ENCODE measurements at places on chromosomes 11 and 22. TPM values are rescaled to one million over a fixed set of nuclear protein-coding genes. Genes with fewer than 3 reads are reported as not detected.

DNA sequence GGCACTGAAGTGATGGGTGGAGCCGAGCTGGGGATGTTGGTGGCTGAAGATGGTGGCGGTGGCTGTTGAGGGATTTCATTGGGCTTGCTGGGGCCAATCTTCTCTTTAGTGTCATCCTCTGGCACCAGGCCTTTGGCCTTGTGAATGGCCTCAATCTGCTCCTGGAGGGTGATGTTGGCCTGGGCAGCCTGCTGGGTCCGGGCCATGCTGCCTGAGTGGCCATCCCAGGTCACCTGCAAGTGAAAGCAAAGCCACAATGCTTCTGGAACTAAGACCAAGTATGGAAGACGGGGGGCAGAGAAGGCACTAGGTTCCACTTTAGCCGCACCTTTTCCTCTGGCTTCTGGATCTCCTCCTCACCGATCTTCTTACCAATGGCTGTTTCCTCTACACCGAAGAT is 12.1 kb upstream of the TBC1D10A start:
- H3K27me3 ChIP-seq: no peaks in the 10 kb centered on the region
- peaks cover 100% of the 10 kb centered on the region for H3K36me3 ChIP-seq
- DNase-seq: no peak
- no peak overlapping the region for H3K4me3 ChIP-seq
- peaks cover 87% of the 10 kb centered on the region for H3K4me1 ChIP-seq
- H3K27ac ChIP-seq: peak overlapping the region; percentile 69

DNA sequence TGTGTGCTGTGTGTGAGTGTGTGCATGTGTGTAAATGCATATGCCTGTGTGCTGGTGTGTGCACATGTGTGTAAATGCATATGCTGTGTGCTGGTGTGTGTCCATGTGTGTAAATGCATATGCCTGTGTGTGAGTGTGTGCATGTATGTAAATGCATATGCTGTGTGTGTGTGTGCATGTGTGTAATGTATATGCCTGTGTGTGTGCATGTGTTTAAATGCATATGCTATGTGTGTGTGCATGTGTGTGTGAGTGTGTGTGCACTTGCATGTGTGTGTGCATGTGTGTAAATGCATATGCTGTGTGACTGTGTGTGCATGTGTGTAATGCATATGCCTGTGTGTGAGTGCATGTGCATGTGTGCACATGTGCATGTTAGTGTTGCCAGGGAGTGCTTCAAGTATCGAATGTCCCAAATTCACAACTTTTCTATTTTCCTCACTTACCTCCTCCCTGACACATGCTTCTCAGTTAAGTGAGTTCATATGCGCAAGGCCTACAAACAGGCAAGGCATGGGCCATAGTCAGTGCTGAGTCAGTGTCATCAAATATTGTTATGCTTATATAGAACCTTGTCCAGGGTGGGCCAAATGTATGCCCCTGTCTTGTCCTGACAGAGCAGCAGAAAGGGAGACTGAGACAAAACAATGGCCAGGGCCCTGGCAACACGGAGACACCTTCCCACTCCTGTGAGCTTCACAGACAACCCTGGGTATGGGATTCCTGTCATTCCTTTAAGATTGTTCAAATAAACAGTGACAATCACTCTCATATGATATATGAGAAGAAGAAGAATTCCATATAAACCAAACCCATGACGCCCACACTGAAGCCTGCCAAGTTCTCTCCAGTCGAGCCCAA is 38.6 kb downstream of the GGTLC2 start:
- no peak overlapping the region for H3K27ac ChIP-seq
- peaks cover 3% of the 10 kb centered on the region for H3K4me1 ChIP-seq
- peaks cover 30% of the 10 kb centered on the region for H3K27me3 ChIP-seq
- H3K4me3 ChIP-seq: no peak overlapping the region

DNA sequence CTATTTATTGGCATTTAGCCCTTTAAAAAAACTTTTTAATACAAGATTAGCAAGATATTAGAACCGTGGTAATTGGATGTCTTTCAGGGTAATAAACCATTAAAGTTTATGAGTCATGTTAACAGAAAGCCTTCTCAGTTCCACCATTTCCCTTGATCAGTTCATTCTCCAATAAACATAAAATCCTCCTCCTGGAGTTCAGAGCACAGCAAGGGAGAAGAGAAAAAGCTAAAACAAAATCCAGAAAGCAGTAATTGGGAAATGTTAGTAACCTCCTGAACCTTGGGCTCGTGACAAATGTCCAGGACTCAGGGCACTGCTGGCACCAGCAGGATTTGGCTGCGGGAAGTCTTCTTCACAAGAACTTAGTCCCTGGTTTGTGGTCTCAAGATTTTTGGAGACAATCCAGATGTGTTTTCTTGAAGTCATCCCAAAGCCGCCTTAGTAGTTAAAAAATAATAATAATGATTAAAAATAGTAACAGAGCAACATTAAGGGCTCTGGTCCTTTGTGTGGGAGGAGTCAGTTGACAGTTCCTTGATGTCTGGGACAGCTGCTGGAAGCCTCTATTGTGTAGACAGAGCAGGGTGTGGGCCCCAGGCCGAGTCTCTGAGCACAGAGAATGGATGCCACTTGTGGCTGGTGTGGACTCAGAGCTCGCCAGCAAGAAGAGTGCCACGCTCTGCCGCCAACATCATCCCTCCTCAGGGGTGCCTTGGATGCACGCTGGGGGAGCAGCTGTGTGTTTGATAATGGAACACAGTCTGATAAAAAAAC is 43.4 kb upstream of the PITPNB start:
- no peak for DNase-seq
- H3K4me1 ChIP-seq: peaks cover 35% of the 10 kb centered on the region
- peak overlapping the region; percentile 56 for H3K27ac ChIP-seq
- no peaks in the 10 kb centered on the region for H3K27me3 ChIP-seq
- H3K4me3 ChIP-seq: no peak overlapping the region
- H3K36me3 ChIP-seq: no peaks in the 10 kb centered on the region

GRCh38 chr11:1946812-1947484 is at the start of gene MRPL23:
Gene MRPL23, plus strand, starts transcription at chr11:1947332. Its CDS starts 31 bp downstream, at chr11:1947363.
- peaks cover 15% of the 10 kb centered on the region for H3K4me1 ChIP-seq
- no peaks in the 10 kb centered on the region for H3K36me3 ChIP-seq
- no peaks in the 10 kb centered on the region for H3K27me3 ChIP-seq
- H3K4me3 ChIP-seq: no peak within 1 kb of the TSS
- DNase-seq: peak; percentile 20

DNA sequence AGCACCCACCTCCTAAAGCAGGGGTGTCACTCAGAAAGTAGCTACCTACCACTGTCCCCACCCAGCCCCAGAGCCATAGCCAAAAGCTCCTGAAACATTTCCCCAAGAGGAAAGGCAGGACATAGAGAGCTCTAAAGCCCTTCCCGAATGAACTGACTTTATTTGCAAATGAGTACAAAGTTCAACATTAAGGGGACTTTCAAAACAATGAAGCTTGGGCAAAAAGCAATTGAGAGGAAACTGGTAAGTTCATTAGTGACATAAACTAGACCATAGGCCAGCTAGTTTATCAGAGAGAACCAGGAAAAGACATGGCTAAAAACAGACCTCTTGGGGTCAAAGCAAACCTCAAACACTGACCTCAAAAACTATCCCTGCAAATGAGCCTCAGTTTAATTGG is 72.7 kb downstream of the IGLL5 start:
- no peak overlapping the region for H3K4me3 ChIP-seq
- H3K36me3 ChIP-seq: no peaks in the 10 kb centered on the region
- DNase-seq: no peak
- peaks cover 30% of the 10 kb centered on the region for H3K27me3 ChIP-seq
- peaks cover 13% of the 10 kb centered on the region for H3K4me1 ChIP-seq

Gene ANGPTL5
- 1.3 TPM for total RNA-seq

Measured in left ventricle myocardium inferior (tissue), 1 donor.